ENCODE measurements at places on chromosomes 7 and 10.

DNA sequence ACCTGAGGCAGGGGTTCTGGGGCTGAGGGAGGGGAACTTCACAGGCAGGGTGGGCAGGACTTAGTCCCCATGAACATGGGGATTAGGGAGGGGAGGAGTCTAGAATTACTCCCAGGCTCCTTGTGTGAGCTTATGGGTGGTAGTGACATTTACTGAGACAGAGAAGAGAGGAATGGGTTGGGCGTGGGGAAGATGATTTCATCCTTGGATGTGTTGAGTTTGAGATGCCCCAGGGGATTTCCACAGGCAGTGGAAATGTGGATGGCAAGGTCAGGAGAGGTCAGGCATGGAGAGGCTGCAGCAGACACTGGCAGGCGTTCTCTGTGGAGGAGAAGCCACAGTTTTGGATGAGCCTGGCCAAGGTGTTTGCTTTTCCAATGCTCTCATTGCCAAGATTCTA, 26.4 kb upstream of the GSDME start:
- DNase-seq: no peak

DNA sequence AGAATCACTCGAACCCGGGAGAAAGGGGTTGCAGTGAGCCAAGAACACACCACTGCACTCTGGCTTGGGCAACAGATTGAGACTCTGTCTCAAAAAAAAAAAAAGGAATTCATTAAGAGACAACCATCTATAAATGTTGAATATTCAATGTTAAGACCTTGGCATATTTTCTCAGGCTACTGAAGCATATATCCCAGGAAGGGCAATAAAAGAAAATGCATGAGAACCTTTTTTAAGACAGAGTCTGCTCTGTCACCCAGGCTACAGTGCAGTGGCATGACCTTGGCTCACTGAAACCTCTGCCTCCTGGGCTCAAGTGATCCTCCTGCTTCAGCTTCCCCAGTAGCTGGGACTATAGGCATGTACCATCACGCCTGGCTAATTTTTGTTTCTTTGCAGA, 165.0 kb downstream of the JMJD1C start:
- DNase-seq: no peak

GRCh38 chr10:103442031-103442461, 10.1 kb downstream of the CALHM2 start:
- no peak for DNase-seq

DNA sequence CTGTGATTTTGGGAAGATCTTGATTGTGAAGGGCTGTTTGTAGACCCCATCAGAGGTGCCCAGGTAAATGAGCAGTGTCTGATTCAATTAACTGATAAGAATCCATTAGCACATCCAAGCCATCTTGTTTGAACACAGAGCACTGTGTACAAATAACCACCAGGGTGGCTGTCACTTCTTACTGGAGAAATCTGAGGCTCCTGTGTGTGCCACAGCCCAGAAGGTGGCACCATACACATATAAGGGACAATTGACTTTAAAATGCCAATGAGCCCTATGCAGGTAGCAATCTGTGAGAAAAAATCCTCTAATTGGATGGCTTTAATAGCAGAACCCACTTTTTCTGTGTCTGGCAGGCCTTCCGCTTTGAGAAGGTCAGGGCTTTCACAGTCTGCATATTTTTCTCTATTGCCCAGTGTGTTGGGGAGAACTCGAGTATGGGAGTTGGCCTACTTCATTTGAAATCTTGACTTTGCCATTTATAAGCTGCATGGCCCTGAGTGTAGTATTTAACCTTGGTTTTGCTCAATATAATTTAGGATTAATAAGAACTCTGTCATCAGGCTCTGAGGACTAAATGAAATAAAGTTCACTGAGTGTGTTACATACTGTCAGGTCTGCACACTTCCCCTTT, 517.4 kb downstream of the CCSER2 start:
- no peak for DNase-seq

GRCh38 chr10:103632247-103632642, 138.7 kb downstream of the NEURL1 start:
- DNase-seq: no peak

GRCh38 chr7:37726016-37726415, 42.5 kb downstream of the GPR141 start:
- no peak for DNase-seq

DNA sequence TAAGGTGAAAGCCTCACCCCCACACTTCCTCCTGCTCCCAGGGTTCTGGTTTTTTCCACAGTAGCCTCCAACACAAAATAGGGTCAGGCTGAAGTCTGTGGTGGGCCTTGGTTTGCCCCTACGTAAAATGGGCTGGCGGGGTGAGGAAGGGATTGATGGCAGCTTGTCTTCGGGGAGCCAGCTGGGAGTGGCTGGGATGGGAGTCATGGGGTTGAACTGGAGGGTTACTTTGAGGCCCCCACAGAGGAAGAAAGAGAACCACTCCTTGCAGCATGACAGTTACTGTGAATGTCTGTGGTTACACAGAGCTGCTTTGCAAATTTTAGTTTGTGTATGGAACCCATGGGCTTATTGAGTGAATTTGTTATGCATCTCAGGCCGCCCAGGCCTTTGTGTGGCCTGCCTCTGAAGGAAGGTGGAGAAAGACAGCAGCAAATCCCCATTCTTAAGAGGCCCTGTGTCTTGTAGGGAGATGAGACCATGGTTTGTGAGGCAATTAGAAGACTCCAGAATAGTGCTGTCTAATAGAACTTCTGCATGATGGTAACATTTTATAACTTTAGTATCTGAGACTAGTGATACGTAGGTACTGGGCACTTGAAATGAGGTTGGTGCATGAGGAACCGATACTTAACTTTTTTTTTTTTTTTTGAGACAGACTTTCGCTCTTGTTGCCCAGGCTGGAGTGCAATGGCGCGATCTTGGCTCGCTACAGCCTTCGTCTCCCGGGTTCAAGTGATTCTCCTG, 8.1 kb downstream of the TRIM8 start:
- no peak for DNase-seq

DNA sequence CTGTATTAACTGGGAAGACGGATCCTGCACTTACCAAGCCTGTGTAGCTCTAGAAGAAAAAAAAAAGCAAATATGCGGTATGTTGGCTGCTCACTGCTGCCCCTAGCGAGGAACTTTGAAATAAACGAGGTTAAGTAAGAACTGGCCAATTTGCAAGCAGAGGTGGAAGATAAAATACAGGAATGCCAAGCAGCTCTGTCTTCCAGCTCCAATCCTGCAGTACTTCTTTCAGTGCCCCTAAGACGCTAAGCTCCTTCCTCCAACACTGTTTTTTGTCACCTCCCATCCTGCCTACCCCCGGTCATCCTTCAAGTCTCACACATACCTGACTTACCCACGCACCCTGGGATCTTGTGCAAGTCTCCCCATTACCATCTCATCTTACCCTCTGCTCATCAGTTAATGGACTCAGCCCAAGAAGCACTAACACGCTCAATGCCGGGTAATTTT, 809 bp downstream of the C10orf143 start:
- peak; percentile 64 for DNase-seq

DNA sequence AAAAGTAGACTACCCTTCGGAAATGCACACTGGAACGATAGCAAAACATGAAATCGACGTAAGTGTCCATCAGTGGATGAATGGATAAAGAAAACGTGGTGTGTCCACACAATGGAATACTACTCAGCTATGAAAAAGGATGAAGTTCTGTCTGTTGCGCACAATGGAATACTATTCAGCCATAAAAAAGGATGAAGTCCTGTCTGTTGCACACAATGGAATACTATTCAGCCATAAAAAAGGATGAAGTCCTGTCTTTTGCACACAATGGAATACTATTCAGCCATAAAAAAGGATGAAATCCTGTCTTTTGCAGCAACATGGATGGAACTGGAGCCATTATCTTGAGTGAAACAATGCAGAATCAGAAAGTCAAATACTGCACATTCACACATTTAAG, 591.8 kb downstream of the PTPRN2 start:
- no peak for DNase-seq

GRCh38 chr10:101135141-101136006, 4.3 kb downstream of the TLX1 start:
- DNase-seq: no peak

DNA sequence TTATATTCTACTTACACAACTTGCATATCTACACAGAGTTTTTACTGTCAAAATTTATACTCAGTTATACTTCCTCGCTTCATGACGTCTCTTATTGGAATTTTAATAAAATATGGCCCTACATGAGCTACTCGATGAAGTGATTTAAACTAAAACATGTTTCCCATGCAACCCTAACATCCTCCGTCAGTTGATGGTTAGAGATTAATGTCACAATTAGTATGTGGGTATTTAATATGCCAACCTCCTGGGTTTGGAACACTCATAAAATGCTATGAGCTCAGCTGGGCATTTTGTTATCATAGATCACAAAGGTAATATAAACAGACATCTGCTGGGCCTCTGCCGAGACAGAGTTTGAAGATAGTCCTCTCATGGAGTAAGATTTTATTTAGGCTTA, 66.5 kb downstream of the GNAT3 start:
- no peak for DNase-seq

GRCh38 chr7:28955718-28956607, 2.2 kb downstream of the TRIL start:
- DNase-seq: peak; percentile 21

- DNase-seq: no peak
Observed at GRCh38 chr7:132150711-132151110, 425.6 kb downstream of the PLXNA4 start.

DNA sequence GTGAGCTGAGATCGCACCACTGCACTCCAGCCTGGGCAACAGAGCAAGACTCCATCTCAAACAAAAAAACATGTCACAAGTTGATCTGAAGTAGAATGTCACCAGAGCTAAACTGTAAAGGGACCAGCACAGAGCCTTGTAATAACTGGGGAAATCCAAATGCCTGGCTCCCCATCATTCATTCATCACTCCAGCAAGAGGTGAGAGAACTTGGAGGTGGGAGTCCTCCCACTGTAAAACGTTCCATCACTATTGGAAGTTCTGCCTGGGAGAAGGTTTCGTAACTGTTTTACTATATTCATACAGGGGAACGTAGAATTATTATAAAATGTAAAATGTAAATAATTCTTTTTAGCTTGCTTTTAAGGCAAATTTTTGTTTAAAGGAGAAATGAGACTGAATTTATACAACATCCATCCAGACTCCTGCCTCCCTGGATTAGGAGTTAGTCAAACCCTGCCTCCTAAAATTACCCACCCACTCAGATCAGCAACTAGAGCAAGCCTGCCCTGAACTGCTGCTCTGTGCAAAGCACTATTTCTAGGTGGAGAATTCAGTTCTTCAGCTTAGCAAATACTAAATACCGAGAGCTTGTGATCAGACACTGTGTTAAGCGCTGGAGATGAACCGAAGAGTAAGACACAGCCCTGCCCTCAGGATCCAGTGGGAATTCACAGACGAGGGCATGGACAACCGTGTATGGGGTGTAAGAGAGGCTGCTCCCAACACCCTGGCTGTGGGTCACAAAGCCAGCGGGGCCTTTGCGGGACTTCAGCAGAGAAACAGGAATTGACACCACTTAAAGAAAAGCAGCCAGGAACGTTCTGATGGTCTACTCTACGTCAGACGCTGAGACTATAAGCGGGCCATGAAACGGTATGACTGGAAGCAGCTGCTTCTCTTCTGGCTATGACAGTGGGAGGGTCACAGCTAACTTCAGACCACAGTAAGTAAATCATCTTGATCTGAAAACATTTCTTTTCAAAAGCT, 208.3 kb downstream of the ZMYND11 start:
- no peak for DNase-seq

- no peak for DNase-seq
Observed at GRCh38 chr10:28054228-28054860, 55.5 kb upstream of the ODAD2 start.

GRCh38 chr7:147912291-147912690, 678.3 kb upstream of the C7orf33 start:
- no peak for DNase-seq

DNA sequence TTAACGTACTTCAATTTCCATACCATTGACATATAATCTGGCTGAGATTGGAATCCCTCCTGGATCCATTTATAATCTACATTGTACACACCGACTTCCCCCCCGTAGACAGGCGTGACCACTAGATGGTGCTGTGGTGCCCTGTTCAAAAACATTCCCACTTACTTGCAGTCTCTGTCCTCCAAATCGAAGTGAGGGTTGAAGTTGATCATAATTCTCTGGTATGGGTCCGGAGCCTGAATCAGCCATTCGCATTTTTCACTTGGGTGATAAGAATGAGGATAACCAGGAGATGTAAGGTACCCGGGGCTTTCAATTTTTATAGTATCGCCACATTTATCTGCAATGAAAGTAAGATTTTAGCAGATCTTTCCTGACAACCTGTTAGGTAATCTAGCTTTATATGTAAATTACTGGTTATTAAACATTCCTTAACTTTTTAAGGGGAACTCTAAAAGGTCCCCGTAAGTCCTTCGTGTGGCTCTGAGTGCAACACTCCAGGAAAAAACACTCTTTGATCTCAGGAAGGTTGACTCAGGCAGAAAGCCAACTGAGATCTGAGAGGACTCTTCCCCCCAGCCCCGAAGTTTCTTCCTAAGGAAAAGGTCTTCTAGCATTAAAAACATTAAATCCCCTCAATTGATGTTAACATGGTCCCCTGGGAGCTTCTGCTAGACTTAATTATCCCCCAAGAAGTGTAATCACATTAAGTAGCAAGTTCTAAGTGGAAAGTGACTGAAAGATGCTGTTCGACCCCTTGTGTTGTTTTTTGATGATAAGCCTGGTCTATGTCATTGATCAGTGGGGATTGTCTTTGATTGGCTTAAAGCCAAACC, 3.7 kb downstream of the NRP1 start:
- DNase-seq: peak; percentile 75

DNA sequence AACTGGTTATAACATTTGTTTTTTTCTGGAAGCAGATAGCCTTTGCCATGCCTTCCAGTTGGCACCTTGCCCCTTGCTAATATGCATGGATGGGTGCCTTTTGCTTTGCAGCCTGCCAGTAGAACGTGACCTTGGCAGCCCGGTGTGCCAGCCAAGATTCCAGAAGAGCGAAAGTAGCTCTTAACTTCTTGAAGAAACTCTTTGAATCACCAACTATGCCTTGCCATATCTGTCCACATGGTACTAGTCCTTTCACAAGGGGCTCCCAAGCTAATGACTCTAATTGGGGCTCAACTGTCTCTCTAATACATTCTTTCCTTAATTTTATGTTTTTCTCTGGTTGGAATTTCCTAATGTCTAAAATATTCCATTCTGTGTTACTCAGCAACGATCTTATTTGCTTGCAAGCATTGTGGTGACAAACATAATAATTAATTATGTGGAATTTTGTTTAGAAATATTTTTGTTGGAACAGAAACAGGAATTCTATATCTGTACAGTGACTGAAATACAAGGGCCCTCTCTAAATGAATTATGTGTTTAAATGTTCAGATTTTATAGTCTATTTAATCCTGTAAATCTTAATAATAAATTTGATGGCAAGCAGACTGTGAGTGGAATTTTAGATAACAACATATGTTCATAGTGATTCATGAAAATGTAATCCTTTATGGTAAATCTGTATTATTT, 45.8 kb downstream of the HDAC9 start:
- DNase-seq: no peak

DNA sequence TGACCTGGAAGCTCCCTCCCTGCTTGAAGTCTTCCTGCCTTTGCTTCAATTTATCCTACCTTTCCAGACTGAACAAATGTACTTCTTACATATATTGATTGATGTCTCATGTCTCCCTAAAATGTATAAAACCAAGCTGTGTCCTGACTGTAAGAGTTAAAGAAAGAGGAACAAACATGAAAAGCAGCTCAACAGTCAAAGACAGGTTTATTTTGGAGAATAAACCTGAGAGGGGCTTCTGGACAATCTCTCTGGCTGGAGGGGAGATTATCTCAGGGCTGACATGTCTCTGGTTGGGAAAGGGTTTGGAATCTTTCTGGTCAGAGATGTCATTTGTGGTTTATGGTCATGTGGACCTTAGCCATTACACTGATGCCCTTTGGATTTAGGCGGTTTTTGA, 41.0 kb downstream of the OR13A1 start:
- DNase-seq: no peak
